ENCODE measurements at places on chromosomes 3 and 15. TPM values are rescaled to one million over a fixed set of nuclear protein-coding genes. Genes with fewer than 3 reads are reported as not detected.

DNA sequence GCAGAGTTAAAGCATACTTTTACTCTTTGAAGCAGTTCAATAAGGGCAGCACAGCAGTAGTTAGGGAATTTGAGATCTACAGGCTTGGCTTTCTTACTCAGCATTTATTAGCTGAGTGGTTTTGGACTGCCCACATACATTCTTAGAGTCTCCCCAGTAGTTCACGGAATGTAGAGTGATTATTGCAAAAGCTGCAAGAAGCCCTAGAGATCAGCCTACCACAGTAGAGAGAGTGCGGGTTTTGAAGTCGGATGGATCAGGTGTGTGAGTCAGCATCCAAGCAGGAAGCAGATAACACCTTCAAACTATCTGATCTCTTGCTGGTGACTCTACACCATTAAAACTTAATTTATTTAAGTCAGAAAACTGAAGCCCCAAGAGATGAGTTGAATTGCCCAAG lies 171.9 kb downstream of the SYNPR start:
- DNase-seq, result no peak

- DNase-seq, result no peak
Measured at GRCh38 chr15:63930034-63930433, 96.3 kb upstream of the HERC1 start.

DNA sequence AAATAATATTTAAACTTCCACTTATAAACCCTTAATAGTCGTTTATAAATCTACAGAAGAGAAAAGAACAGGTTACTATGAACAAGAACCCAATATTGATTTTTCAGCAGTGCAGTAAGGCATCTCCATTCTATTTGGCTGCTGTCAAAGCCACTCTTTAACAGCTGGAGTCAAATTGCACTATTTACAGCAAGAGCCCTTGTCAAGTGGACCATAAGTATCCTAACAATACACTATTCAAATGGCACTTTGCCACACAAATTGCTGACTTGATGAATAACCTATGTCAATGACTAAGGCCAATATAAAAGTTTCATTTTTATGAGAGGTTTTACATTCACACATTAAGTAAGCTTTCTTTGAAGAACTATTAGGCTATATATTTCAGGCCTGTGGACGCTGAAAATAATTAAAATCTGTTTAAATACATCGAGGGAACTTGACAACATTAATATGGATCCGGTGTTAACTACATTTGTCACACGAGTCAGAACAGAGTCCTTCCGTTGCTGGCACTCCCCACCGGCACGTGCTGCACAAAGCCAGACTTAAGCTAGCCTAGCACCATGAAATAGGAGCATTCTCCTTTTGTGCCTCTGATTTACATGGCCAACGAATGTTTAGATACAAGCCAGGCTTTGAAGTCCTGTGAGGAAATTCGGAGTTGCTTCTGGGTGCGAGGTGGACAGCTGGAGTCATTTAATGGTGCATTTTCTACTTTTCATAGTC lies 100.5 kb downstream of the WDR72 start:
- no peak for DNase-seq

DNA sequence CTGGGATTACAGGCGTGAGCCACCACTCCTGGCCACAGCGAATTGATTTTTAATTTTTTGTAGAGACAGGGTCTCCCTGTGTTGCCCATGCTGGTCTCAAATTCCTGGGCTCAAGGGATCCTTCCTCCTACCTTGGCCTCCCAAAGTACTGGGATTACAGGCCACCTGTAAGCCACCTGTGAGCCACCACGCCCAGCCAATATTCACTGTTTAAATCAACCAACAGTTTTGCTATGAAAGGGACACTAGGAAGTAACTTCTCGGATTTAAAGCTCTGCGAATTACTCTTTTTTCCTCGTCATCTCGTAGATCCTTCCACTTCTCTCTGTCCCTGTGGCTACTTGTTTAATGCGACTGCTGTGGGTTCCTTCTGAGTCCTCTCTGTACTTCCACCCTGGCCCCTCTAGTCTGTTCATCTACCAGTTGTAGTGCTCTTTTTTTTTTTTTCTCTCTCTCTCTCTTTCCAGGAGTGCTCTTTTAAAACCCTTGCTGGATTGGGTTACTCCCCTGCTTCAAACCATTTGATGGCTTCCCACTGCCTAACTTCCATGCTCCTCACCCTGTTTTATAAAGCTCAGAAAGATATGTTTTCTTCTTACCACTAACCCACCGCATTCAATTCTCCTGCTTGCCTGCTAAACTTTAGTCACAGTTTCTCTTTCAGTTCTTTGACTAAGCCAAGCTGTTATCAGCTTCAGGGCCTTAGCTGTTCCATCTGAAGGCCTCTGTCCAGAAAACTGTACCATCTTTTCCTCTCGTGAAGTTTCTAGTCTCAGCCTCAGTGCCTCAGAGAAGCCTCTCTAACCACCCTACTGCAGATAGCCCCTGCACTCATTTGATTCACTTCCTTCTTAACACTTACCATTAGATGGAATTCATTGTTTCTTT lies 12.4 kb downstream of the RTF1 start:
- DNase-seq, result no peak

DNA sequence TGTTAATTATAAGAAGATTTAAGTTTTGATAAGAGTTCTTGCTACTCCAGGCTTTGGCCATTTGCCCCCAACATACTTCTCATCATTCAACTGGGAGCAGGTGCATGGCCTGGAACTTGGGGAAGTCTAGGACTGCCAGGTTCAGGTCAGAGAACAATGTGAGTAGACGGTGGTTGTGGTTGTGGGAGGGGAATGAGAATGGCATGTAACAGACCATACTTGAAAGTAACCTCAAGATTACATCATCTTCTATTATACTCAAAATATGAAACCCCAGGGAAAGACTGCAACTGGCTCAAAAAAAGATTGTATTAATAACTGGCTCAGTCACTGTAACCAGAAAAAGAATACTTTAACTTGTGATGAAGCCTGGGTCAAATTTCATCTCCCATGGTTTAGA lies 364.9 kb upstream of the DPPA4 start:
- DNase-seq, result no peak

DNA sequence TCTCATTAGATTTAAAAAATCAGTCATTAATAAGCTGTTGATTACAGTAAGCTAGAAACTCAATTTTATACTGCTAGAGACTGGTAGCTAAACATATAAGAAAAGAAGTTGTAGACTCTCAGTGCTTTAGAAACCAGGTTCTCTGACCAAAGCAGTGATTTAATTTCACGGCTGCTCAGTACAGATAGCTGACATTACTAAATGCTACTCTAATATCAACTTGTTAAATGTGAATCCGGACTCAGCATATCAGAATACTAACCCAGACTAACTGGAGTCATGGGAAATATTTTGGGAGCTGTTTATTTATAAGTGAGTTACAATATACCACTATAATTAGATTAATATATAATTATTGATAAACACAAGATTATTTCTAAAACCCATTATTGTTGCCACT lies 80.4 kb downstream of the NEDD4 start:
- no peak for DNase-seq

DNA sequence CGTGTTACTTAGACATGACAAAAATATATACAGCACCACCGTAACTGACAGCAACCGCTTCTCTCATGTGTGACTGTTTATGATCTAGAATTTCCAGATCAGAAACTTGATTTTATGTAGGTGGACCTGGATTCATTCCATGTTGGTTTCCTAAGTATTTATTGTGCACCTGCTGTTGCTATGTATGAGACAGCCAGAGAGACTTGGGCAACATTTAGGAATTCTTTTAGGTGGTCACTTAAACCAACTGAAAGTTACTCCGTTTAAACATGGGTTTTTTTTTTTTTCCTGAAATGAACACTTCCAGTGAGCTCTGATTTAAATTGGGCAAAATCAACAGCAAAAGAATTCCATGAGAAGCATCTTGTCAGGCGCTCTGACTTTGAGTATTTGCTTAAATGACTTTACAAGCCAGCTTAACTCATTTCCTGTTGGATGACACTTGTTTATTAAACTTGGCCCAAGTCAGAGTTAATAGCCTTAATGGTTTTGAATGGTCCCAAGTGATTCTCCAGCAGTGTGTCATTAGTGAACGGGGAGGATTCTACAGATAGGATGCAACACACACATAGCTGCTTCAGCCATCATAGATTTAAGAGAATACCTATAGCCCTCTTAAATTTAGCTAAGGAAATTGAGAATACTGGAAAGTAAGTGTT lies 31.8 kb downstream of the MITF start:
- no peak for DNase-seq

DNA sequence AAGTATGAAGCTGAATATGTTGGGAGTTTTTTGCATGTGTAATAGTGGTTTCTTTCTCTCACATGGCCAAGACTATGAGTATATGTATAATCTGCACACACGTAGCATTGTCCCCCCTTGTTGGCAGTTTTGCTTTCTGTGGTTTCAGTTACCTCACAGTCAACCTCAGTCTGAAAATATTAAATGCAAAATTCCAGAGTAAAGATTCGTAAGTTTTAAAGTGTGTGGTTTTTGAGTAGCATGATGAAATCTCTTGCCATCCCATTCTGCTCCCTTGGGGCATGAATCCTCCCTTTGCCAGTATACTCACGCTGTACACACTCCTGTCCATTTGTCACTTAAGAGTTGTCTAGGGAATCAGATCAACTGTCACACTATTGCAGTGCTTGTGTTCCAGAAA lies 742.0 kb upstream of the CCDC54 start:
- no peak for DNase-seq

DNA sequence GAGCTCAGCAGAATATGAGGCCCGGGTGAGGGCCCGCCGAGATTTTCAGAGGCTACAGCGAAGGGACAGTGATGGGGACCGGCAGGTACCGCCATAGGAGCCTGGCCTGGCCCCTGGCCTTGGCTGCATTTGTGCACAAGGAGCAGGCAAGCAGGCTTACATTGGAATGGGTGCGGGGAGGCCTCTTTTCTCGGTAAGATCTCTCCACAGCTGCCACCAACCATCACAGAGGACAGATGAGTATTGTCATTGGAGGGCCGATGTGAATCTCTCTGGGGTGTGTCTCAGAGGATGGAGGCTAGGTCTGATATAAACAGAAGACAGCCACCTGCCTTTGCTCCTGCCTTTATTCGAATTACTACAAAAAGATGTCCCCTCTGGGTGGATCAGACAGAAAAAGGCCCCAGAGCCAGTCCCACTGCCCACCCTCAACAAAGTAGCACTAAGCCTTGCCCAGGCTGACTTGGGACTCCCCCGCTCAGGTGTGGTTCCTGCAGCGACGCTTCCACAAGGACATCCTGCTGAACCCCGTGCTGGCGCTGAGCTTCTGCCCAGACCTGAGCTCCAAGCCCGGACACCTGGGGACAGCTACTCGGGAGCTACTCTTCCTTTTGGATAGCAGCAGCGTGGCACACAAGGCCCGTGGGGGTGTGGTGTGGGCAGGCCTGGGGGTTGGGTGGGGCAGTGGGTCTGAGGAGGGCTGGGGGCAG lies 5.4 kb downstream of the VWA5B2 start:
- DNase-seq, result no peak

DNA sequence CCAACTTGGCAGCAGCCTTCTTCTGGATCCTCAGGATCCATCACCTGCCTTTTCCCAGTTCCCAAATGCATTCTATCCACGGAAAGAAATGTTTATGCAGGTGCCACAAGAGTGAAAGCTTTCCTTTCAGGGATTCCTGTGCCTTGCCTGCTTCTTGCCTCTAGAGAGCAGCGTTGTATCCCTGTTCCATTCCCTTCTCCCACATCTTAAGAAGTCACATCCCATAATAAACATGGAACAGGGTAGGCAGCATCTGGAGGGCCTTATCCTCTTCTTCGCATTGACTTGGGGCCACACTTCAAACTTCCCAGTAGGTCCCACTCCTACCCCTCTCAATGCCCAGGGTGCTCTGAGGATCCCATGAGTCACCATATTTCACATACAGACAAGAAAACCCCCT lies 72.7 kb upstream of the DCLK3 start:
- no peak for DNase-seq

DNA sequence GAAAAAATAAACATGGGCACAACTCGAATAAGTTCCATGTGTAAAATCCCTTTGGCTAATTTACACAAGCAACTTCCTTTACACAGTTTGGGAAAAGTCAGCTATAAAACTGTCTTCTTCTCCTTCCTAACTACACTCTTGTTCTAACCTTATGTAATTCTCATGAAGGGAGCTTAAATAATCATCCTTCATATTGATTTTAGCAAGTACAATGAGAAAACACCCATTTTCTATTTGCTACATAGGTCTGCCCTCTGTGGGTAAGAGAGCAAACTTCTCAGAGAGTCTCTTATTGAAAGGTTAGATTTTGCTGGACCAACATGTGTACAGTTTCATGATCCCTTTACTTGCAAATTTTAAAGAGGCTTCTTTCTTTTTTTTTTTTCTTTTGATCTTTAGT lies 398.5 kb downstream of the ROBO1 start:
- no peak for DNase-seq

GRCh38 chr3:26118165-26118564 lies 328.3 kb downstream of the OXSM start:
- no peak for DNase-seq

- DNase-seq, result no peak
Measured at GRCh38 chr15:60347480-60348049, 50.2 kb downstream of the ANXA2 start.

DNA sequence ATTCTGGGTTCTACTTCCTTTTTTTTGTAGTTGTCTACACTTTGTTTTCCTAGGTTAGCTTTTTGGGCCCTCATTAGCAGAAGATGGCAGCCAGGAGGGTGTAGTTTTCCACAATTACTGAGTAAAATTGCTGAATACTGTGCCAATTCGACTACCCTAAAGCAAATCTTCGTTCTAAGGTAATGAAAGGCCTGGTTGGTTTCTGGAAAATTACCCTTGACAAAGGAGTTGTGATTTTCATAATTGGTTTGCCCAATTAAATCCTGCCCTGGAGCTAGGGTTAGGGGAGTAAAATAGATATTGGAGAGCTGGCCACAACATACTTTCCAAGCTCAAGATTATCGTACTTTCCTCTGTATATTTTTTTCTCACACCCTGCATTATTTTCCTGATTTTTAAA lies 293.0 kb downstream of the OXSM start:
- no peak for DNase-seq

- peak; percentile 73 for DNase-seq
Measured at GRCh38 chr3:88203642-88204055, 53.9 kb downstream of the C3orf38 start.

DNA sequence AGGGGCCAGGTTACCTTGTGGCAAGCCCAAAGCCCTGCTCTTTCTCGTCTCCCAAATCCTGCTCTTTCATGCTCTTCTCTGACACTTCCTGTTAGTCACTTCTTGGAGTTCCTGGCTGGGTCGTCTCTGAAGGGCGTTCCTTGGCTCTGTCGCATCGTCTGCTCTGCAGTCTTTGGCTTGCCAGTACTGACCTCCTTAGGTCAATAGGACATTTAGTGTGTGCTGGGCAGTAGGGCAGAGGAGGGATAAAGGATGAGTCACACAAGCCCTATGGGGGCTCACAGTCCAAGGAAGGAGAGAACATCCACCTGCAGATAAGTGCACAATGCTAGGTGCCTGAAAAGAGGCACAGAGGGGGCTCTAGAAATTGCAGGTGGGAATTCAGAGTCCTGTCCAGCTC lies 87.5 kb downstream of the FAM43A start:
- peak; percentile 83 for DNase-seq

GRCh38 chr3:108489776-108490175 lies 20.6 kb downstream of the MYH15 start:
- no peak for DNase-seq

Gene GOLGA8K
- polyA plus RNA-seq, result 0.07 TPM

Gene SPATA12
- polyA plus RNA-seq, result 0.01 TPM

Gene SLC6A11
- 0.06 TPM for polyA plus RNA-seq

Gene B3GNT5
- polyA plus RNA-seq, result 12.1 TPM

Gene TLNRD1
- polyA plus RNA-seq, result 0.65 TPM

Gene ZCWPW2
- polyA plus RNA-seq, result 1.8 TPM

Gene LYZL4
- polyA plus RNA-seq, result not detected

Gene RASL12
- polyA plus RNA-seq, result 2.6 TPM

Gene SMC4
- polyA plus RNA-seq, result 8.6 TPM

Gene AP2M1
- polyA plus RNA-seq, result 166 TPM

Gene IQCF5
- polyA plus RNA-seq, result not detected

Gene GOLGA8J
- polyA plus RNA-seq, result not detected

Measured in psoas muscle (tissue), 8 donors.